T-helper 2 cell (primary cell): ENCODE measurements at places on chromosomes 7 and 10.

DNA sequence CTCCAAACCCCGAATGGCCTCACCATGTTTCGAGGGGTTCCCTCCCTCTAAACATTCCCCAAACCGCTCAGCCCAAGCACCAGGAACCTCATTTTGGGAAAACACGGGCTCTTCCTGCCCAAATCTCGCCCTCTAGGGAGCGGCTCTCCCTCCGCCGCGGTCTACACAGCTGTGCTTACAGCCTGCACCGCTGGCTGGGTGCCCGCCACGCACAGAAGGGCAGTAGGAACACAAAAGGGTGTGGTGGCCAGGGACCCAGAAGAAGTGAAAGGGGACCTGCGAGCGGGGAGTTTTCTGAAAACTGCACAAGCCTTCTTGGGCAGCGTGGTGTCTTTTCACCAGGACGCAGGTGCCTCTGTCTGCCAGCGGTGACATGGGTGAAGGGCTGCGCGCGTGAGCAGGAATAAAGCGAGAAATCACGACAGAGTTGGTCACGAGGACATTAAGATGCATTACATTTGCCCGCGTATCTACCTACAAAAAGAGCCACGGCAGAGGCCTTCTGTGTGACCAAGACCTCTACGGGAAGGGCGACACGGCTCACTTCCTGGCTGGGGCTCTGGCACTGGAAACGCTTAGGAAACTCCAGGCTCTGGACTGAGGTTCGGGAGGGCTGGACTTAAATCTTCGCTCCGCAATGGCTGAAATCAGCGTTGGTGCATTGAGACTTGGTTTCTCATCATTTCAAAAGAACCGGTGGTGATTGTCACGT, 171.7 kb downstream of the LSM5 start:
- no peak for DNase-seq

DNA sequence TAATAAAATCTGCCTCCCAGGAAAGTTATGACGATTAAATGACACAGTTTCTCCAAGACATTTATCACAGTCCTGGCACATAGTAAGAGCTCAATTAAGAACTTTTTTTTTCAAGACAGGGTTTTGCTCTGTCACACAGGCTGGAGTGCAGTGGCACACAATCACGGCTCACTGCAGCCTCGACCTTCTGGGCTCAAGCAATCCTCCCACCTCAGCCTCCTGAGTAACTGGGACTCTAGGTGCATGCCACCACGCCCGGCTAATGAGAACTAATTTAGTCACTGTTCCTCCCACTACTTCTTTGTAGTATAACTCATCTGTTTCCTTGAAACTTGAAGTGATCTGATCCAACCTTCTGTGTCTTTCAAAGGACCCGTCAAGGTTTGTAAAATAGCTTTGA, 42.2 kb upstream of the MXI1 start:
- DNase-seq: no peak

DNA sequence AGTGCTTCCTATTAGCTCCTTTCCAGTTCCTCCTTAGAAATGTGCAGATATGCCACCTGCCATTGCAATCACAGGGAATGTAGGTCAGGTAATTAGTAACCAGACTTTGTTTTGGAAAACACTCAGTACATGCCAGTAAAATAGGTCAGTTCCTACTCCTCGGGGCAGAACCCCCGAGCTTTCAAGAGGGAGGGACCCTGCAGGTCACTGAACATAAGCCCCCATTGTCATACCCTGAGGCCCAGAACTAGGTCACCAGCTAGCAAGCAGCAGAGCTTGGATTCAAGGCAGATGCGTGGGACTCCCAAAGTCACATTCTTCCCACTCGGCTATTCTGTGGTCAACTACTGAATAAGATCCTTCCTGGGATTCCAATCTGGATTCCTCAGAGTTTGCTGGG, 104.8 kb downstream of the PPP1R3C start:
- no peak for DNase-seq

DNA sequence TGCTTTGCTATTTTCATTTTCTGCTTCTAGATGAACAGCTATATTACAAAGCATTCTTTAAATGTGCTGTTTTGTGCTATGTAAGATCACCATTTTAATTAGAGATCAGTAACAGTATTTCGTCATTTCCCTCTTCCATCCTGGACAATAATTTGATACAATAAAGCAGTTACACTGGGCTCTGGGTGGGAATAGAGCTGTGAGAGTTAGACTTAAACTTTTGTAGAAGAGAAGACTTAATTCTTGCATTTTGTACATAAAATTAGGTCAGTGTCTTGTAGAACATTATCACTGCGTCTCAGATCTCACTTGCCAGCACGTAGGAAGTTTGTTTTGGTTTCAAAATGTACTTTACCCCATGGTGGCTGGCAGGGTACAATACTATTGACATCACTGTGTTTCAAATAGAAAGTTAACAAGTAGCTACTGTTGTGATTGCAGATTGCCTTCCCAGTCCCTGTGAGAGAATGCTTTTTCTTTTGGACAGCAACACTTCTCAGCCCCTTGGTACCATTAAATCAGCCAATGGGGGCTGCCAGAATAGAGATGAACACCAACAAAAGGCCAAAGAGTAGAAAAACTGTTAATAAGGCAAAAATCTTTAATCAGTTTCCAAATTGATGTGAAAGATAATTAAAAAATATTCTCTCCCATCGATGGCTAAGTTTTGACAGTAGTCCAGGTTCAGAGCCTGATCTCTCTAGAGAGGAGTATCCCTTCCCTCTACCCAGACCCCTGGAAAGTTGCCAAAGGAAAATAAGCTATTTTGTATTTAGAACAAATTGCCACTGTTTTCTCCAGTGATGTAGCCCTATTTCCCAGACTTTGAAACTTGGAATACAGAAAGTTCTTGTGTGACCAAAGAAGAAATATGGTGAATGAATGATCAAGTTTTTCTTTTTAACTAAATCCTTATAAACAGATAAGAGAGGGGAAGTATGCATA, 35.1 kb downstream of the SMNDC1 start:
- no peak for DNase-seq

GRCh38 chr7:151716323-151716722, 160.6 kb downstream of the PRKAG2 start:
- DNase-seq: no peak

DNA sequence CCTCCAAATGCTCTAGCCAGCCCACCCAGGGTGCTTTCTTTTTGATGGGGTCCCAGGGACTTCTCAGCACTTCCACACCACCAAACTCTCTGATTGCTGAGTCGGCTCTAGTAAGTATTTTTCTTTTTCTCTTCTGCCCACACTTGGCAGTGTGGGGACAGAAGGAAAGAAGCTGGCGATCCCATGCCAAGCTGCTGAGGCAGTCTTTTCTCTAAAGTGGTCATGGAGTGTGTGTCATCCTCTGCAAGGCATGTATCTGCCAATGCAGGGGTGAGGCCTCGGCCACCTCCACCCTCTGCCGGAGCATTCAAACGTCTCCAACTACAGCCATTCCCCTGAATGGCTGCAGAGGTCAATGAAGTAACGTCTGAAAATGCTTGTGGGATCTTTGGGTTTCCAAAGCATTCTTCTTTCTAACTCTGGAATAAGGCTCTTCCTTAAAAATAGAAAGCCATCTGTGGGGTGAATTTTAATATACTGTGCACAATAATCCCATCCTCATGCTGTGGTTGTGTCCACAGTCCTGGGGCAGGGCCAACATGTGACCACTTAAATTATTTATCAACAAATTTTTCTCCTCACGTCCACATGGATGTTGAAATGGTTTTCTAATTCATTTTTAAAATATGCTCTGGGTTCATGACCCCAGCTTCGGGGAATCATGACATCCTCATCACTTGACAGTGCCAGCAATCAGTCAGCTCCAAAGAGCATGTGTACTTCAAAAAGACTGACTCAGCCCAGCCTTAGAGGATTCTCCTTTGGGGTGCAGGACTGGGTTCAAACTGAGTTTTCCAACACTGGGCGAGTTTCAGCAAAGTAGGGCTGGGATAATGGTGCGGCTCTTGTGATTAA, 171.3 kb upstream of the ITGB1 start:
- DNase-seq: no peak

- DNase-seq: peak; percentile 44
Observed at GRCh38 chr10:97849687-97850402, at the start of gene GOLGA7B. Gene GOLGA7B, plus strand, starts transcription at chr10:97849843. Its CDS starts 461 bp downstream, at chr10:97850304.

DNA sequence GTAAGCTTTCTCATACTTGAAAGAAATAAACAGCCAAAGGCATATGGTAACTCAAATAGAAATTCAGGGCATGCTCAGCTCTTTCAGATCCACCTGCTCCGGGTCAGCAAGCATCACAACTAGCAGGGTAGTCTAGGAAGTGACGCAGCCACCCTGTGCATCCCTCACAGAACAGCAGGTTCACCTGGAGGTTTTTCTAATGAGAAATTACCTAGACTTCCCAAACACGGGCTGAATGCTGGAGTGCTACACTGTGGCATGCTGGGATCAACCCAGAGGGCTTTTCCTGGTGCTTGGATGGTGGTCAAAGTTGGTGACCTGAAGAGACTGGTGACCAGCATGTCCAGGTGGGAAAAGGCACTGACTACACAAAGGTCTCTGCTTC, 66.8 kb upstream of the DNAJB6 start:
- no peak for DNase-seq

DNA sequence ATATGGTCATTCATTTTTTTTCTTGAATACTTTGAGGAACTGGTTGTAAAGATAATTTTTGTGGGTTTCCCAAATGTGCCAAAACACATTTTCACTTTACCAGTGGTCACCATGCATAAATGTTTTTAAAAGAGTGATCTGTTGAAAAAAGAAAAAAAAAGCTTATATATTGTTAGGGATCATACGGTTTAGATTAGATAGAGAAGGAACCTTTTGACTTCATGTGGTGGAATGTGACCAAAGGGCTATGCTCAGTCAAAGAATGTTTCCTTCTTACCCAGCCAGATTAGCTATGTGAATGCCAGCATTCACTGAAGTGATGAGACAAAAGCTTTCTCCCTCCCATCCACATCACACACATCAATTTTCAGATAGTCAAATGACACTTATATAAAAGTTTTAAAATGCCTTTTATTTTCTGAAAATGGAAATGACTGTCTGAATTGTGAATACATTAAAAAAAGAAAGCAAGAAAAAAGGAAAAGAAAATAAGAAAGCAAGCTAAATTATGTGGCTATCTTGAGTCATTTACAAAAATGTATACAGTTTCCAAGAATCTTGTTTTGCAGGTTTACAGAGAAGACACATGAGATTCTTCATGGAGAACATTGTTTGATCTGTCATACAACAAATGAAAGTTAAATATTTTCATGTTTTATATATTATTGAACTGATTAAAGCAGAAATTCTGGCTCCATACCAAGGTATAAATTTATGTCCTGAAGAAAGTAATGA, 8.6 kb upstream of the CPED1 start:
- DNase-seq: no peak
